ENCODE measurements at places on chromosomes 2 and 18.

DNA sequence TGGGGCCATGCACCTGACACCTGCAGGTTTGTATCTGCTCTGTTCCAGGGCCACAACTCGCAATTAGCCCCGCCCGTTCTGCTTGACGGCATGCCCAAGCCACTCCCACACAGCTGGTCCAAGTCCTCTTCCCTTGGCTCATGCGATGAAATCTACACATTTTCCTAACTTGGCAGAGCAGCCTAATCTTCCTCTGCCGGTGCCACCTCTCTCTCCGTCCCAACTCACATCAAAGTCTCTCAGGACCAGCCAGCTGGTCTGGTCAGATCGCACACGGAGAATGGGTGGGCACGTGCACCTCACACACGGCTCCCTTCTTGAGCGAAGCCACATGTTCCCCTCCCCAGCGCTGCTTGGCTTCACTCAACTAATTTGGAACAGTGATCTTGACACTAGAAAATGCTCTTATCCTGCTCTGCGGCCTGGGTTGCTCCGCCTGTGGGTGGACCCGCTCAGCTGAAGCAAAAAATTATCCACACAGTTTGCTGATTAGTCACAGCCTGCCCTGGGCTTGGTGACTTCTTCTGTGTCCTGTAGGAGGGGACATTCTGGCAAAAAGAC is 176.7 kb downstream of the NRP2 start:
- no peak for DNase-seq

DNA sequence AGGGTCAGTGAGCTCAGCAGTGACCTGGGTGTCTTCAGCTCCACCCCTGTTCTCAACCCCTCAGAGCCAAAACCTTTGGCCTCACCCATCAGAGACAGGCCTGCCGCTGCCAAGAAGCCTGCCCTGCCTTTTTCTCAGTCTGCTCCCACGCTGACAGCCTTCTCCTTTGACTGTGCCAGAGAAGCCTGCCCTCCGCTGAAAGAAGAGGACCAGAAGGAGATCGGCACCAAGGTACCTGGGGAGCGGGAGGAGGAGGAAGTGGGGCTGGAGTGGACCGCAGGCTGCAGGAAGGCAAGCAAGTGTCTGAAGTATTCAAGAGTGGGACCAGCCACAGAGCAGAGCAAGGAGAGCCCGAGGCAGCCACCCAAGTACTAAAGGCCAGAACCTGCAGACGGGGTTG is 33.2 kb downstream of the TOGARAM2 start:
- DNase-seq, result no peak

- DNase-seq, result no peak
Measured at GRCh38 chr2:152485954-152486736, 151.2 kb downstream of the FMNL2 start.

DNA sequence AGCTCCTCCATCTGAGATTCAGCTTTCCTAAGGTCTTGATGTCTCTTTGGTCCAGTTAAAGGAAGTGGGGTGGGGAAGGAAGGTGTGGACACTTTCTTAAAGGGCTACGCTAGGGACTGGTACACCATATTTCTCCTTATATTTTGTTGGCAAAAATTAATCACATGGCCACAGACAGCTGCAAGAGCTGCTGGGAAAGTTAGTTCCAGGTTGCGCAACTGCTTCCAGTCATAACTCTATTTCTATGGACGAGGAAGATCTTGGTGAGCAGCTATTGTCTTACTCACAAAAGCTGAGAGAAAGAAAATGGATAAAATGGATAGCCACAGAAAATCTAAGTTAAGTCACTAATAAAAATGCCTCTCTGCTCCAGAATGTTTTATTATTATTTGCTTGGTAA is 60.7 kb upstream of the PPM1B start:
- DNase-seq, result no peak

DNA sequence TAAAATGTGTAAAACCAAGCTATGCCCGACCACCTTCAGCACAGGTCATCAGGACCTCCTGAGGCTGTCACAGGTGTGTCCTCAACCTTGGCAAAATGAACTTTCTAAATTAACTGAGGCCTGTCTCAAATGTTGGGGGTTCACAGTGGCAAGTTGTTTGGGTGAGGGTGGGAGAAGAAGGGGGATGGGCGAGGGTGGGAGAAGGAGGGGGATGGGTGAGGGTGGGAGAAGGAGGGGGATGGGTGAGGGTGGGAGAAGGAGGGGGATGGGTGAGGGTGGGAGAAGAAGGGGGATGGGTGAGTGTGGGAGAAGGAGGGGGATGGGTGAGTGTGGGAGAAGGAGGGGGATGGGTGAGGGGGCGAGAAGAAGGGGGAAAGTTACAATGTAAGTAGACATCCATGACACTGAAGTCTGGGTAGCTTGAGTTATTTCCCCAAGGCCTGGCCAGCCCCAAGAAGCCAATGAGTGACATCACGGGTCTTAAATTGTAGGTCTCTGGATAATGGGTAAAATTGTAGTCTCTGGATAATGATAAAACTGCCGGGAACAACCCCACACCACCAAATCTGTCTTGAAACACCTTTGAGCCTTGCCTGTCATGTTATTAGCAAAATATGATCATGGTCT is 56.3 kb downstream of the TIMM21 start:
- DNase-seq, result no peak

GRCh38 chr2:60976875-60977561 is 40.5 kb upstream of the PEX13 start:
- DNase-seq, result no peak

- no peak for DNase-seq
Measured at GRCh38 chr2:170155022-170155722, 22.8 kb upstream of the MYO3B start.

DNA sequence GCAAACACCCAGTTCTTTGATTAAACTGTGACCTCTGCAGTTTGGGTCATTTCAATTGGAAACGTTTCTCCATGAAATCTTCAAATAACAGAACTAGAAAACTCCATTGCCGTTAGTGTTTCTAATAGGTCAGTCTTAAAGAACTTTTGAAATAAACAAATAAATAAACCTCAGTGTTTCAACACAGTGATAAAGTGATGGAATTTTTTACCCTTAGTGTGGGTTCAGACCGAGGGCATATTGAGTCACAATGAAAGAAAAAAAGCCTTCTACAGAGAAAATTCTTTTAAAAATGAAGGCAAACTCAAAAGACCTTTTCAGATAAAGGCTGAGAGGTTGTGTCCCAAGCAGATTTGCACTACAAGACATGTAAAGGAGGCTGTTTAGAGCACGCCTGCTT is 149.6 kb downstream of the NCKAP5 start:
- no peak for DNase-seq

GRCh38 chr2:156673981-156674380 is 237.8 kb downstream of the GPD2 start:
- DNase-seq, result no peak

GRCh38 chr2:40105593-40105992 is 326.5 kb upstream of the THUMPD2 start:
- DNase-seq, result no peak

- DNase-seq, result no peak
Measured at GRCh38 chr2:115386465-115386864, 944.0 kb downstream of the DPP10 start.

DNA sequence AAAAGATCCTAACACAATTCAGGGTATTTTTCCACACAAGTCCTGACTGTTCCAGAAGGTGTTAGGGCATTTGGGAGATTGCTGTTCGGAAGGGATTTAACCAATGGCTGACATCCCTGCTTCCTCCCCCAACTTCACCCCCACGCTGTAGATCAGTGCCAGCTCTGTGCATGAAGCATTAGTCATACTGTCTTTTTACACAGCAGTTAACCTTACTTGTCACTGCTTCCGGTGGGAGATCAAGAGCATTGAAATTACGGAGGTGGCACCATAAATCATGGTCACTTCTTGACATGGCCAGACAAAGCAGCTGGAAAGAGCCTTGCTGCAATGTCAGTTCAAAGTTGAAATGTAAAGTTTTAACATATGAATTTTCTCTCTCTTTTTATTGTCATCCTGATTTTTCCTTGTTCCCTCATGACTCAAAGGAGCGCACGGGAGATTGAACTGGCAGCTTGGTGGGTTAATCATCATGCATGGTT is 70.2 kb downstream of the HRH4 start:
- no peak for DNase-seq

DNA sequence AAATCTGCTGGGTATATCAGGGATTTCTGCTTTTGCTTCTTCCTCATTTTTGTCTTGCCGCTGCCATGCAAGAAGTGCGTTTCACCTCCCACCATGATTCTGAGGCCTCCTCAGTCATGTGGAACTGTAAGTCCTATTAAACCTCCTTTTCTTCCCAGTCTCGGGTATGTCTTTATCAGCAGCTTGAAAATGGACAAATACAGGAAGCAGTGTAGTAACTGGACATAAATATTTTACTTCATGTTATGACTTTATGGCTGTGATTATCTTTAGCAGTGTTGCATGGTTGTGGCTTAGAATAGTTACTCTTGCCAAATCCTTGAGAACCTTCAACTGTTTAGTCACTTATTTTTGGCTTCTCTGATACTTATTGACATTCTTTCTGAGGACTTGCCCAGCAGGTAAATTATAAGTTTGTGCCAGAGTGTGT is 66.2 kb upstream of the DLX2 start:
- DNase-seq, result no peak

GRCh38 chr18:11672198-11672597 is 16.9 kb upstream of the GNAL start:
- no peak for DNase-seq

DNA sequence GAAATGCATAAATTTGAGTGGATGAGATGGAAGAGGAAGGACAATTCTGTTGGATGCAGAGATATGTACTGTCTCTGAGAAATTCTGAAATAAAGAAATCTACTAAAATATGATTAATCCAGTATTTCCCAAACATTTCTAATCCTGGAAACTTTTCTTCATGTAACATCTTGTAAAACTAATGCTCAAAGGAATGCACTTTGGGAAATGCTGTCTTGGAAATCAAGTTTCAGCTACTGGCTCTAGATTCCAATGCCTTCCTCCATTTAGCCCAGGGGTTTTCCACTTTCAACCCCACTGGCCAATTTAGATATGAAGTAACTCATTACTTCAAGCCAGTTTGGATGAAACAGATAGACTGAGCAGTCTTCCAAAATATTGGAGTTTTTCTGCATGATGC is 355.1 kb downstream of the TXNL1 start:
- DNase-seq, result no peak

- DNase-seq, result no peak
Measured at GRCh38 chr18:13207294-13207693, 11.3 kb upstream of the LDLRAD4 start.

- DNase-seq, result no peak
Measured at GRCh38 chr2:176813621-176814049, 399.0 kb upstream of the HNRNPA3 start.

DNA sequence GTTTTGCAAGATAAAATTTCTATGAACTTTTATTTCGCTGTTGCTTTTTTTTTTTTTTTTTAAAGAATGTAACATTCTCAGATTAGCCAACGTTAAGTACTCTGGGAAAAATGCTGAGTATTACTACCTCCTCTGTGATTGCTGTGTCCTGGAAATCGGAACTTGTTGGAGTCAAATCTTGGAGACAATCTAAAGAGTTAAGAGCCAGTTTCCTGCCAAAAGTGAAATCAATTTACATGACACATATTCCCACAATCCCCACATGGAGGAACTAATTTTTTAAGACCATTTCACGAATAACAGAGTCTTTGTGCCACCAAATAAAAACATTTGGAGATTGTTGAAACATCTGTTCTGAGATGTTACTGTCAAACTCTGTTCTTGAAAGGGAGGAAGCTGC is 127.8 kb downstream of the MEP1B start:
- DNase-seq, result no peak

GRCh38 chr2:28643327-28643726 is 108.3 kb upstream of the PPP1CB start:
- no peak for DNase-seq

- DNase-seq, result no peak
Measured at GRCh38 chr2:1233281-1233680, 180.0 kb upstream of the TPO start.

DNA sequence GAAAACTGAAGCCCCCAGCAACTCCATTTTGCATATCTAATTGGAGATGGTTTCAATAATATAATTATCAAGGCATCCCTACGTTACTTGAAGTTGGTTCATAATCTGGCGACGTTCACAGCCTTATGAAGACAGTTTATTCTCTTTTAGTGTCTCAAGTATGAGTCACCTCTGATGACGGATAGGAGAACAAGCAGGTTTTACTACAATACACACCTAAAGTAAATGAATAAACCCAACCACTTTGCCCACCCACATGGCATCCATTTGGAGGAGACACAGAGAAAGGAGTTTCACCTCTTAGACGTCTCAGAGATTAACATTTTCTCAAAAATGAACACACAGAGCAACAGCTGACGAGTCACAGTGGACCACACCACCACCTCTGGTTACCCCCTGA is 40.8 kb downstream of the BCL11A start:
- no peak for DNase-seq

- DNase-seq, result no peak
Measured at GRCh38 chr18:21991886-21992285, 177.5 kb upstream of the GATA6 start.

DNA sequence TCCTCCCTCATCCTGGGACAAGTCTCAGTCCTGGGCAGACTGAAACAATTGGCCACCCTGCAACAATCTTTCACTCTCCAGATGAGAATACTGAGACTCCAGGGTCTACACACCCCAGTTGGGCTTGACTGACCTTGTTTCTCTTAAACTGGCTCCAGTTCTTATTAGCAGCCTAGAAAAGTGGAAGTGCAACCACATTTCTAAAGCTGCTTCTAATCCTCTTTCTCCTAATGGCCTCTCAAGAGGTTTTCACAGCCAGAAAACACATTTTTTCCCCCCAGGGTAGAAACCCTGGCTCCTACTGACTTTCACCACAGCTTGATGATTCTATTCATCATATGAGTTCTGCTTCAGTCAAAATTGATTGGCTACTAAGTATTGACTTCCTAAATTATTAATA is 45.8 kb downstream of the SLC4A5 start:
- DNase-seq, result no peak

- DNase-seq, result no peak
Measured at GRCh38 chr18:49869354-49869753, 56.0 kb upstream of the ACAA2 start.

DNA sequence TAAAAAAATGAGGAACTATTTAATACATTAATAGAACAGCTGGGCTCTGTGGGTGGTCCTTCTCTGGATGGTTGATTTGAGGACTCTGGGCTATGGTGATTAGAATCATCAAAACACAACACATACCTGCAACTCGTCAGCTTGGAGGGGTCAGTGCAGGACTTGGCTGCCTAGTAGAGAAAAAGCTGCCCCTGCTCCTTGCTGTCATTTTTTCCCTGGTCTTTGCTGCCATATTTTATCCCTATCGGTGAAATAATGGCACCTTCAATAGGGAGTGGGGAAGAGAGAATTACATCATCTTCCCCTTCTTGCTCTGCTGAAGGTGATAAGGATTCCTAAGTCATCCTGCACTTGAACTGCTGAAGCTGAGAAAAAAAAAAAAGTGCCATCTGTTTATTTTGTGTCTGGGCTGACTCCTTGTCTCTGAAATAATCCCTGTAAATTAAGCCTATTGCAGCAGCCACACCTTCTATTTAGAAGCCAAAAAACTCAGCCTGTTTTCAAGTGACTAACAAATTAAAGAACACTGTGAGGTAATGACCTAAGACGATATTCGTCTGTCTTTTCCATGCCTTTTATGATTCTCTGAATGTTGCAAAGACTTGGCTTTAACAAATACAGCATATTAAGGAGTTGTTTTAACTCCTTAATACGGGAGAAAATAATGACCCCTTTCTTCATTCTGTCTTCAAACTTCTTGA is 89.3 kb downstream of the ACVR1 start:
- no peak for DNase-seq

Measured in cortex of kidney (tissue), 1 donor.